Type B pancreatic cell (in vitro differentiated cells): ENCODE measurements at places on chromosomes 7 and 10.

DNA sequence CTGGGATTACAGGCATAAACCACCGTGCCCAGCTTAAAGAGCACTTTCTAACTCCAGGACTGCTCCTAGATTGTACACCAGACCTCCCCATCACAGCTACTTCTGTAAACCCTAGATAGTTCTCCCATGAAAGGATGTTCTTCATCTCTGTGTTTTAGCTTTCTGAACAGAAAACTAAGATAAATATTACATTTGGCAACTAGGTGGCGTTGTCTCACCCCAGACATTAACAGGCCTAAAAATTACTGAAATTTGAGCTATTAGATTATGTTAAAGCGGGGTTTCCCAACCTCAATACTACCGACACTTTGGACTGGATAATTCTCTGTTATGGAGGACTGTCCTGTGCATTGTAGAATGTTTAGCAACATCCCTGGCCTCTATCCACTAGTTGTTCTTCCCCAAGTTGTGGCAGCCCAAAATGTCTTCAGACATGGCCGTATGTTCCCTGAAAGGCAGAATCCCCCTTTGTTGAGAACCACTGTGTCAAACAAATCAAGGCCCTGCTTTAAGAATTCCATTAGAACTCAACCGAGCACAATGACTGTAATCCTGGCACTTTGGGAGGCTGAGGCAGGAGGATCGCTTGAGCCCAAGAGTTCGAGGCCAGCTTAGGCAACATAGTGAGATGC lies 19.1 kb downstream of the ATOH7 start:
- no peak for DNase-seq

GRCh38 chr7:1703441-1703840 lies 33.4 kb downstream of the ELFN1 start:
- DNase-seq: no peak

DNA sequence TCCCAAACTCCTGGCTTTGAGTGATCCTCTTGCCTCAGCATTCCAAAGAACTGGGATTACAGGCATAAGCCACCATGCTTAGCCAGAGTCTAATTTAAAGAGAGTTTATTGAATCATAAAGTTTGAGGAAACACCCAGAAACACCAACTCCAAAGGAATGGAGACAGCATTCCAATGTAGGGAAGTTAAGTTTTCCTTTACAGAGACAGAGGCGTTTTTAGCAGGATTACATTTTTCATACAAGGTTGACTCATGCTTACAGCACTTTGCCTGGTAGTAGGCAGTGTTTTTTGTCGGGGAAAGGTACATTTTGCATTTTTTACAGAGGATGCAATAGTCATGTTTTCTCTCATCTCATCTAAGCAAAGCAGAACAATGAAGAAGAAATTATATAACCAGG lies 18.9 kb upstream of the OPN4 start:
- no peak for DNase-seq

GRCh38 chr10:84302223-84302622 lies 26.2 kb upstream of the CCSER2 start:
- no peak for DNase-seq

- no peak for DNase-seq
Measured at GRCh38 chr7:40760293-40760964, 625.6 kb downstream of the SUGCT start.

- no peak for DNase-seq
Measured at GRCh38 chr7:132244903-132245480, 331.3 kb downstream of the PLXNA4 start.

DNA sequence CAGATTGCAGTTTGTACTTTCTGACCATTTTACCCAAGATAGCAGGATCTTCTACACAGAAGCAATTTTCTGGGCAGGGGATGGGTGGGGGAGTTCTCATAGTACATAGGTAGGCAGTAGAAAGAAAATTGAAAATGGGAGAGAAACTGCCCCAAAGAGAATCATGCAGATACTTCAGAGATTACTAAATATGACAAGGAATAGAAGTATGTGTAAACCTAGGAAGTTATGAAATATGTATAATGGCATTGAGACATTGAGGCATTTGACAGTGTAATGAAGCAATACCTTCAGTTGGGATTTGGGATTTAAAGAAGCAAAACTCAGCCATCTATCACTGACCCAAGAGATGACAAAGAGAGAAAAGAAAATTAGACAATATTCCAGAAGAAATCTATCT lies 233.0 kb downstream of the PTN start:
- no peak for DNase-seq

- DNase-seq: no peak
Measured at GRCh38 chr10:28587970-28588290, 55.0 kb downstream of the WAC start.

GRCh38 chr10:19563388-19564141 lies 252.7 kb upstream of the PLXDC2 start:
- no peak for DNase-seq

DNA sequence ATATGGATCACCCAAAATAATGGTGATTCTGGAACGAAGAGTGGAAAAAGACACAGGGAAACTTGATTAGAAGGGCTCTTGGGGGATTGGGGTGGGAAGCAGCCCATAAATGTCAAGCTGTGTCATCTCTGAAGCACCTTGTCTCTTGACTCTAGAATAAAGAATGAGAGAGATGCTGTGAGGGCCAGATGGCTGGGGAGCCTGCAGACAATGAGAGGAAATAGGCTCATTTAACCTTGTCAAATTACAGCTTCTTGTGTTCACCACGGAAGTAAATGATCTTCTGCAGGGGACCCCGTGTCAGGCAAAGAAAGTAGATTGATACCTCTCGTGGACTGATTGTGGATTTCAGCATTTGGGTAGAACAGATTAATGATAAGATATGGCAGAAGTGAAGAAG lies 159.3 kb downstream of the ST7 start:
- no peak for DNase-seq

GRCh38 chr10:24716295-24716694 lies 7.4 kb downstream of the ARHGAP21 start:
- no peak for DNase-seq

DNA sequence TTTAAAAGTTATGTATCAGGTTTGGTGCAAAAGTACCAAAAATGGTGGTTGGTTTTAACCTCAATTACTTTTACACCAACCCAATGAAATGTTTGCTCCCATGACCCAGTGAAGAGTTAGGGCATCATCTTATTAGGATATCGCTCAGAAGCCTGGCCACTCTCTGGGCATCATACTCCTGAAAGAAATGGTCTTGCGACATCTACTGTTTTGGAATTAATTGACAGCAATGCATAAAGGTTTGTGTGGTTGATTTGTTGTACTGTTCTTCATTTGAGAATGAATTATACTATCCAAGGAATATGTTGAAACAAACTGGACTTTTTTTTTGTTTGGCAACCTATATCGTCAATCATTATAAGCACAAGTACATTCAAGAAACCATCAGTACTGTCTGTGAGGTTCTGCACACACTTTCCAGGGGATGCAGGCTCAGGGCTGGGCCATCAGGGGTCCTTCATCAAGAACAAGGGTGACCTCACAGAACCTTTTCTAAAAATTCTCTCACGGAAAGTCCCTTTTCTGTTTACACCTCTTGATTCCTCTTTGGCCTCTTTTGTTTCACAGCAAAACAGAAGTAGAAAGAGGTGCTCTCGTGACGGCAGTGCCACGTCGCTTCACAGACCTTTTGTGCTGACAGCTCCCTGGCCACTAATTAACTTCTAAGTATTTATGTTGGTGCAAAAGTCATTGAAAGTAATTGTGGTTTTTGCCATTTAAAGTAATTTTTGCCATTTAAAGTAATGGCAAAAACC lies 117.2 kb upstream of the KLF6 start:
- no peak for DNase-seq

GRCh38 chr7:33805630-33806233 lies 99.6 kb upstream of the BMPER start:
- DNase-seq: no peak

DNA sequence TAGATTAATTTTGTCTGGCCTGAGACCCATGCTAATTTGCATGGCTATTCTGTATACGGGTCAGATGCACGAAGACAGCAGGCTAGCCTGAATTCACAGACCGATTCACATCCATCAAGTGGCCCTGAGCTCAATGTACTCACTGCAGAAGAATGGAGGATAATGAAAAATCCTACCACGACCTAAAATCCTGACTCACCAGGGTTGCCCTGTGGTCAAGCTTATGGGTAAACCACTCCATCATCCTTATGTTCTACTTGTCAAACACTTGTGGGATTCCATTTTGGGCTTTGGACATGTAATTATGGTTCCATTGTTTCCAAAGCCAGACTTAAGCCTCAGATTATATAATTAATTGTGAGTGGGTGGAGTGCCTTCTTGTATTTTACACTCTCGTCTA lies 110.4 kb upstream of the ZNF438 start:
- DNase-seq: no peak

- peak; percentile 82 for DNase-seq
Measured at GRCh38 chr10:48658243-48658974, 26.3 kb upstream of the WDFY4 start.

DNA sequence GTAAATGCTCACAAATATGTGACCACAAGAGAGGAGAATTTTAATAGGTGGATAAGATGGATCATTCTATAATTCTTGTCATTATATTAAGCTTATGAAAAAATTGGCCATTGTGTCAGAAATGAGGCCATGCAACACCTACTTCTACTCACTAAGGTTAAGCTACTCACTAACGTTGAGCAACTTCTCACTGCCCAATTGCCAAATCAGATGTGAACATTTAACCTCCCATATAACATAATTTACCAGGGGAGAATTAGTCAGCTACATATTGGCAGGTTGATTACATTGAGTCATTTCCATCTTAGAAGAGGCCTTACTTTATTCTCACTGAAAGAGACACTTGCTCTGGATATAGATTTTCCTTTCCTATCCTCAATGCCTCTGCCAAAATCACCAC lies 211.2 kb upstream of the DGKB start:
- no peak for DNase-seq

GRCh38 chr10:63666836-63667383 lies 145.7 kb downstream of the REEP3 start:
- no peak for DNase-seq

DNA sequence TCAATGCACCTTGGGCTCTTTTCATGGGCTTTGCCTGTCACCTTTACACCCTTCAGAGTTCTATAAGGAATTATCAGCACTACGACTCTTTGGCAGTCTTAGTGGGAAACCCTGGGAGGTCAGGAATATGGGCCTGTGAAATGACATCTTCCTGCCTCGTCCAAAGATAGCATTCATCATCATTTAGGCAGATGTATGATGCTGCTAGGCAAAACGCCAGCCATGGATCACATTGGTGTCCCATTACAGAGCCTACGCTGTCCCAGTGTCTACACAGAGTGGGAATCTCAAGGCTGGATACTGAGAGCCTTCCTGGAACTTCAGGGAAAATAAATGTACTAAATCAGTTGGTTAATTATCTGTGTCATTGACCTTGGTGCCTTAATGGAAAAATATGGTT lies 259.4 kb upstream of the CELF2 start:
- no peak for DNase-seq

DNA sequence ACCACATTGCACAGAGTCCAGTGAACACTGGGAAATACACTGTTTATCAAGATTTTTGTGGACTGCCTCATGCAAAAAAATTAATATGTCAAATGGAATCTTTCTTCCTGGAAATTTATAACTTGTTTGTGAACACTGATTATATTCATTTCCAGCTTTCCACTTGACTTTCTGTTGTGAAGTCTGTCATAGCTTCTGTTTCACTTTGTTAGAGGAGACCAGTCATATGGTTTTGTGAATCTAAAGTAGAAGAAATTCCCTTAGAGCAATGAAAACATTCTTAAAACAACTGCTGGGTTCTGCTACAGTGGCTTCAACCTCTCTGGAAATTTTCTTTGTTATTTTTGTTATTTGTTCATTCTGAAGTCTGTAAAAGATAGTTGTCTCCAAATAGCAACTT lies 349.5 kb upstream of the NFE2L3 start:
- no peak for DNase-seq

DNA sequence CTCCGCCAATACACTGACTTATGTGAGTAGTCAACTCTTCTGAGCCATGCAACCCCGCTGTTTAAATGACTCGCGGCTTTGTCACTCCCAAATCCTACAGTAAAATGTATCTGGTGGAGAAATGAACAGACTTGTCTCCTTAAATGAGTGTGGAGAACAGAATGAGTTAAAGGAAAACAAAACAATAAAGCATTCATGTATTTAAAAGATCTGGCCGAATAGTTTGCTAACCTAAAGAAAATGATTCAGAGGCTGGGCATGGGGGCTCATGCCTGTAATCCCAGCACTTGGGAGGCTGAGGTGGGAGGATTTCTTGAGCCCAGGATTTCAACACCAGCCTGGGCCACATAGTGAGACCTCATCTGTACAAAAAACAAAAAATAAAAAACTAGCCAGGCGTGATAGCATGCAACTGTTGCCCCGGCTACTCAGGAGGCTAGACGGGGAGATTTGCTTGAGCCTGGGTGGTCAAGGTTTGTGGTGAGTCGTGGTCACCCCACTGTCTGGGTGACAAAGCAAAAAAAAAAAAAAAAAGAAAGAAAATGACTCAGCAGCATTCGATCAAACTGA lies 86.5 kb upstream of the PFKP start:
- DNase-seq: no peak

DNA sequence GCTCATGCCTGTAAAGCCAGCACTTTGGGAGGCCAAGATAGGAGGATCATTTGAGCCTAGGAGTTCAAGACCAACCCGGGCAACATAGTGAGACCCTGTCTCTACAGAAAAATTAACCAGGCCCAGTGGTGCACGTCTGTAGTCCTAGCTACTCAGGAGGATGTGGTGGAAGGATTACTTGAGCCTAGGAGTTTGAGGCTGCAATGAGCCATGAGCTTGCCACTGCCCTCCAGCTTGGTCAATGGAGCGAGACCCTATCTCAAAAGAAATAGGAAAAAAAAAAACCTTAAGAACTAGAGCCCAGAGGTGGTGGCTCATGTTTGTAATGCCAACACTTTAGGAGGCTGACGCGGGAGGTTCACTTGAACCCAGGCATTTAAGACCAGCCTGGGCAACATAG lies 2.2 kb downstream of the STRA8 start:
- no peak for DNase-seq

- DNase-seq: no peak
Measured at GRCh38 chr10:62904281-62904875, 88.2 kb upstream of the EGR2 start.

GRCh38 chr10:121998462-121998861 lies 9.5 kb downstream of the TACC2 start:
- DNase-seq: no peak

- DNase-seq: peak; percentile 68
Measured at GRCh38 chr7:129434675-129435318, 565 bp downstream of the STRIP2 start.

- no peak for DNase-seq
Measured at GRCh38 chr10:63286754-63287264, 153.7 kb downstream of the NRBF2 start.
